Hepatocyte (in vitro differentiated cells): ENCODE measurements at places on chromosomes 7 and 10.
A peak's percentile ranks its signal among the peaks of the same experiment; 100 is the strongest.

GRCh38 chr7:100825215-100825671 lies 2.1 kb downstream of the EPHB4 start:
- no peaks in the 10 kb centered on the region for H3K36me3 ChIP-seq
- peak overlapping the region; percentile 64 for H3K27ac ChIP-seq
- peaks cover 22% of the 10 kb centered on the region for H3K4me1 ChIP-seq
- peak; percentile 38 for DNase-seq

GRCh38 chr7:157276731-157277562 lies 59.9 kb upstream of the DNAJB6 start:
- H3K4me1 ChIP-seq = peaks cover 10% of the 10 kb centered on the region
- H3K4me3 ChIP-seq = no peak overlapping the region
- no peaks in the 10 kb centered on the region for H3K36me3 ChIP-seq
- DNase-seq = no peak
- H3K27ac ChIP-seq = no peak overlapping the region

- H3K4me1 ChIP-seq = no peaks in the 10 kb centered on the region
- DNase-seq = no peak
- no peak overlapping the region for H3K27ac ChIP-seq
Observed at GRCh38 chr7:78379148-78379547, 580.6 kb downstream of the PHTF2 start.

DNA sequence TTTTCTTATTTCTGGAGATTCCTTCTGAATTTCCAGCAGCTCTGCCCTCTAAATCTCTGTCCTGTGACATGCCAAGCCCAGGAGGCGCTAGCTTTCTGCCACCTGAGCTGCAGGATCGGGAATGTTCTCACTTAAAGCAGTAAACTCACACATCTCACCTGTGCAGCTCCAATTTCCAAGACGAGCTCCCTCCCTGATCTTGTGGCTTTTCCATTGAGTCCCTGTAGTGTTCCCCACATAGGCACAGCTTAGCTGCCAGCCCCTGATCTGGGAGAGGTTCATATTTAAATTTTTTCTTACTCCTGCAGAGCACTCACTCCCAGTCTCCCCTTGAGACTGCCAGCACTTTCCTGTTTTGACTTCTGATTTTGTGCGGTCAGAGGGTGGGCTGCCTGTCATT lies 479.3 kb downstream of the GLRX3 start:
- no peak overlapping the region for H3K27ac ChIP-seq
- no peaks in the 10 kb centered on the region for H3K27me3 ChIP-seq
- no peak for DNase-seq
- no peaks in the 10 kb centered on the region for H3K36me3 ChIP-seq

GRCh38 chr7:130419658-130420057 lies 21.2 kb downstream of the CEP41 start:
- peak; percentile 39 for DNase-seq
- peak overlapping the region; percentile 57 for H3K27ac ChIP-seq
- peaks cover 31% of the 10 kb centered on the region for H3K4me1 ChIP-seq
- H3K36me3 ChIP-seq = no peaks in the 10 kb centered on the region

GRCh38 chr7:12064586-12065127 lies 146.4 kb upstream of the TMEM106B start:
- no peaks in the 10 kb centered on the region for H3K27me3 ChIP-seq
- H3K36me3 ChIP-seq = no peaks in the 10 kb centered on the region
- no peak overlapping the region for H3K27ac ChIP-seq
- H3K4me1 ChIP-seq = peaks cover 7% of the 10 kb centered on the region
- H3K4me3 ChIP-seq = no peak overlapping the region

DNA sequence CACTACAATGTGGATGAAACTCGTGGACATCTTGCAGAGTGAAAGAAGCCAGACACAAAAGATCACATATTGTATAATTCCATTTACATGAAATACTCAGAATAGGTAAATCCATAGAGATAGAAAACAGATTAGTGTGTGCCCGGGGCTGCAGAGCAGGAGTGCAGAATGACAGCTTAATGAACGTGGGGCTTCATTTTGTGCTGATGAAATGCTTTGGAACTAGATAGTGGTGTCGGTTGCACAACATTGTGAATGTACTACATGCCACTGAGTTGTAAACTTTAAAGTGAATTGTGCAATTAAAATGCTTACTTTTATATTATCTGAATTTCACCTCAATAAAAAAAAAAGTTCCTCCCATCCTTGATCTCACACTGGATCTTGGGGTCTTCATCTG lies 31.8 kb upstream of the CARD11 start:
- H3K27me3 ChIP-seq = no peaks in the 10 kb centered on the region
- H3K27ac ChIP-seq = no peak overlapping the region
- no peaks in the 10 kb centered on the region for H3K36me3 ChIP-seq
- no peak for DNase-seq

DNA sequence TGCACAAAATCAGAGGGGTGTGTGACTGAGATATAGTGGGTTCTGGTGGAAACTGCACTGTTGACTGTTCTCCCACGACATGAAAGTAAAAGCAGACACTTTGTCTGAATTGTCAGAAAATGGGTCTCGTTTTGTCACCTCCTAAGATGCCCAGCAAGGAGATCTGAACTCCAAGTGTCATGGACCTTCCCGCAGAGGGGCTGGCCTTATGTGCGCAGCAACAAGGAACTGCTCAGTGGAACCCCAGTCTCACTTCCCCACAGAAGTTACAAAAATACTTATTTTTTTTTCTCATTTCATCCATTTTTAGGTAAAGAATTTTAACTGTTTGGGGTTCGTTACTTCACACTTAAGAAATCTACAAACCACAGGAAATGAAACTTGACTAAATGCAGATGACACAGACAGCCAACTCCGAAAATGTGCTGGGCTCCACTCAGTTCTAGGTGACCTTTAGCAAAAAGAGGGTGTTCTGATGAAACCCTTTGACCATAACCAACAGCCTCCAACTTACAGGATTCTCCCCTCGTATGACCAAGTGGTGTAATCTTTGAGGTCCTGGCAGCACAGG lies 115.0 kb downstream of the FAM107B start:
- H3K27me3 ChIP-seq = no peaks in the 10 kb centered on the region
- no peaks in the 10 kb centered on the region for H3K4me1 ChIP-seq
- H3K27ac ChIP-seq = no peak overlapping the region
- no peak for DNase-seq
- no peaks in the 10 kb centered on the region for H3K36me3 ChIP-seq
- H3K4me3 ChIP-seq = no peak overlapping the region

GRCh38 chr7:128904381-128905197 lies 5.9 kb downstream of the KCP start:
- H3K4me1 ChIP-seq = no peaks in the 10 kb centered on the region
- DNase-seq = peak; percentile 68
- no peaks in the 10 kb centered on the region for H3K36me3 ChIP-seq
- H3K27ac ChIP-seq = no peak overlapping the region
- peaks cover 10% of the 10 kb centered on the region for H3K27me3 ChIP-seq

DNA sequence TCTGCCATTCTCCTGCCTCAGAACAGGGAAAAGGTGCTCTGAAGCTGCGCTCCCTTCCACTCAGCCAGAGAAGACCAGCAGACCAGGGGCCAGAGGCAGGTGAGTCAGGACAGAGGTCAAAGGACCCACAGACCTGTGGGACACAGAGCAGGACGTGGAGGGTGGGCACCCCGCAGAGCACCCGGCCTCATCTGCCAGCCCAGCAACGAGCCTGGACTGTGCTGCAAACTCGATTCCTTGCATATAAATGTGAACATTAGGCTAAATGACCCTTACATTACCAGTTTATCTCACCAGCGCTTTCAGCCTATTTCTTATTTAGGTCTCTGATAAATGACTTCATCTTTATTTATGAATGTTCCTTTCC lies 50.1 kb downstream of the PTPRN2 start:
- no peaks in the 10 kb centered on the region for H3K27me3 ChIP-seq
- H3K4me1 ChIP-seq = no peaks in the 10 kb centered on the region
- H3K4me3 ChIP-seq = no peak overlapping the region
- no peaks in the 10 kb centered on the region for H3K36me3 ChIP-seq
- H3K27ac ChIP-seq = no peak overlapping the region

- DNase-seq = no peak
- H3K36me3 ChIP-seq = no peaks in the 10 kb centered on the region
- peaks cover 36% of the 10 kb centered on the region for H3K4me1 ChIP-seq
Observed at GRCh38 chr10:121335386-121335925, 262.8 kb downstream of the FGFR2 start.
